ENCODE measurements at places on chromosomes 3 and 15.

DNA sequence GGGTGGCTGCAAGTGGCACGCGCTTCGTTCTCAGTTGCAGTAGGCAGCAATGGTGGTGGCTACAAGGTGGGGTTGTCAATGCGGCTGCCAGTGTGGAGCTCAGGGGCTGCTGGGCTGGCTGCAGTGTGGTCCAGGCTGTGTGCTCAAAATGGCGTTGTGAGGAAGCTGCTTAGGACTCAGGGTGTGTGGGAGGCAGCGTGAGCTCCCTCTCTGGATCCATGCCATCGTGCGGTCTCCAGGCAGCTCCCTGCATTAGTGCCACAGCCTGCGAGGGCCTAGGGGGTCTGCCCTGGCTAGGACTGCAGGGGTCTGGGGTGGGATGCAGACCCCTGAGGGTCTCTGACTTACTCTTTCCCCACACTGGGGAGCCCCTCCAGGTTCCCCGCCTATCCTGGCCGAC is 397.2 kb downstream of the OCA2 start:
- no peak for DNase-seq

DNA sequence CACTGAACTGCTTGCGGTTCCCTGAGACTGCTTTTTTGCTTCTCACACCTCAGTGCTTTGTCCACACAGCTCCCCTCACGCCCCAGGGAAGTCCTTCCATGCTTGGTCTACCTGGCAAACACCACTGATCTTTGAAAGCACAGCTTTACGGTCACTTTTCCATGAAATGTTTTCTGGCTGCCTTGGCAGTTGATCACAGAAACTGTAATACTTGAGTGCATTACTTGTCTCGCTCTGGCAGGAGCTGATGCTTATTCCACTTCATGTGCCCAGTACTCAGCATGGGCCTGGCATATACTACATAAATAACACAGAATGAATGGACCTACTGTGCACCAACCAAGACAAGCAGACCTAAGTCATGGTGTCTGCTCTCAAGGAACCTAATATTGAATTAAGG is 121.1 kb downstream of the MEX3B start:
- no peak for DNase-seq

- no peak for DNase-seq
These were observed 40.5 kb downstream of the PTPRG start for GRCh38 chr3:61601831-61602230.

GRCh38 chr3:158085931-158086330 is 20.3 kb downstream of the SHOX2 start:
- DNase-seq: no peak

- DNase-seq: no peak
These were observed 84.8 kb downstream of the SMAD3 start for GRCh38 chr15:67150023-67150860.

GRCh38 chr15:90982135-90982534 is 12.2 kb downstream of the PRC1 start:
- no peak for DNase-seq

DNA sequence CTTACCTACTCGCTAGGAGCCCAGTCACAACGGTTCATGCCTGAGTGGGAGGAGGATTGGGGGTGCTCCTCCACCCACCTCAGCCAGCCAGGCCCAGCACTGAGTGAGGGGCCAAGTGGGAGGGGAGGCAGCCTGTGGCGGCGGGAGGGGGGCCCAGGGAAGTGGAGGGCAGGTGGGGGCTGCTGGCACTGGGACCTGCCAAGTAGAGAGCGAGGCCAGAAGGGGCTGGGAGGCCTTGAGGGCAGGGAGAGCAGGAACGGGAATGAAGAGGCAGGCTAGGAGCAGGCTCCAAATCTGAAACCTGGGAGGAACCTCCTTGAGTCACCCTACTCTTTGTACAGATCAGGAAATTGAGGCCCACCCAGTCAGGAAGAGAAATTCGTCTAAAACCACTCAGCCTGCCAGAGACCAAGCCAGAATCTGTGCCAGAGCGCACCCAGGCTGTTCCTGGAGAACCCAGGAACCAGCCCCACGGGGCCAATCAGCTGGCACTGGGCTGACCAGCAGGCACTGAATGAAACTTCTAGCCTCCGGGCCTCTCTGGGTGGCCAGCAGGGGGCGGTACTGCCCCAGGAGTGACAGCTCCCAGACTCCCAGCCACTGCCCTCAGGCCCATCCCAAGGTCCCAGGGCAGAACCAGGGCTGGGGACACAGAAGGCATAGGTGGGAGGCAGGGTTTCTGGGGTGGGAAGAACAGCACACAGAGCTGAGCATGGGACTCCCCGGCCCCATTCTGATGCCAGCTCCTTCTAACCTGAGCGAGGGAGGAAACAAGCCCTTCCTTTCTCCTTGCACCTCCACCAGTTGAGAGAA is 14.8 kb upstream of the CYP11A1 start:
- DNase-seq: peak; percentile 95

GRCh38 chr3:74633021-74633420 is 18.6 kb upstream of the CNTN3 start:
- DNase-seq: no peak

GRCh38 chr3:24526640-24527212 is 32.1 kb upstream of the THRB start:
- DNase-seq: no peak

DNA sequence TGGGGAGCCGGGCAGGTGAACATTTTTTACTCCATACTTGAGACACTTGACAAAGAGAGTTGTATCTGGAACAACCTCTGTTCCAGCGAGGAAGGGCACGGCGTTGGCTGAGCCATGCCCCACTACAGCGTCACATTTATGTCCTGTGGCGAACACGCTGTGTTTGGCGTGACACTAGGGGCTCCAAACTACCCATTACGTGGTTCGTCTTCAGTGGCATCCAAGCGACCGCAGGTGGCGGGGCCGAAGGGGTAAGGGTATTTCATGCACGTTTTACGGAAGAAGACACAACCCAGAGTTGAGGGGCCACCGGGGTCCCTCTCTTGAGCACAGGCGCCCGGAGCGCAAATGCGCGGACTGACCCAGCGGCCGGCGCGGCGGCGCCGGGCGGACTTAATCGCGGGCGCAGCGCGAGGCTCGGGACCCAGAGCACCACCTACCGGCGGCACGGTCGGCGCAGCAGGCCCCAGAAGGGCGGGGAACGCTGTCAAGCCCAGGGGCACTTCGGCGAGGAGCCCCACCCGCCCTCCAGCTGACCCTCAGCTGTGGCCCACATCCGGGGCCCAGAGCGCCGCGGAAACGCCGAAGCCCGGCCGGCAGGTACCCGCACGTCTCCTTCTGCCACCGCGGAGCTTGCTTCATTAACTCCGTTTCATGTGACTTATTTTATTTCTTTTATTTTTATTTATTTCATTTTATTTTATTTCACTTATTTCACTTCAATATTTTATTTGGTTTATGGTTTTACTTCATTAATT is 36.4 kb upstream of the TRIM71 start:
- peak; percentile 46 for DNase-seq

- no peak for DNase-seq
These were observed 73.1 kb downstream of the RORA start for GRCh38 chr15:61155741-61156700.

DNA sequence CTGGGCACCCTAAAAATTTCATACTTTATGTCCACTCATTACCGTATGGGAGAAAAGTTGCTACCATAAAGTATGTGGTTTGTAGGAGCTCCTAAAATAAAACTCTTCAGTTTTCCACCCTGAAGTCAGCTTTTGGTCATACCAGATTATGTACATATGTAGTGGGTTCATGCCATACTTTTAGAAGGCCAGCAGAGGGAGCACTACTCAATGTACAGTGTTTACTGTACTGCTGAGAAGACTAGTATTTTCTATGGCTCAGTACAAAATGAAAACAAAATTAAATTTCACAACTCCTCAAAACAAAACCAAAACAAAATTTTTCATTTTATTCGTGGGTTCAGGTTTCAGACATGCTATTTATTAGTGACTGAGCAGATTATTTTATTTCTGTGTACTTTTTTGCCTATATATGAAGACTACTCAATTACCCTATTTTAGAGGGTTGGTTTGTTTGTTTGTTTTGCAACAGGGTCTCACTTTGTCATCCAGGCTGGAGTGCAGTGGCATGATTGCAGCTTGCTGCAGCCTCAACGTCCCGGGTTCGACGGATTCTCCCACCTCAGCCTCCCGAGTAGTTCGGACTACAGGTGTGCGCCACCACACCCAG is 24.3 kb downstream of the NXPE3 start:
- DNase-seq: peak; percentile 60

DNA sequence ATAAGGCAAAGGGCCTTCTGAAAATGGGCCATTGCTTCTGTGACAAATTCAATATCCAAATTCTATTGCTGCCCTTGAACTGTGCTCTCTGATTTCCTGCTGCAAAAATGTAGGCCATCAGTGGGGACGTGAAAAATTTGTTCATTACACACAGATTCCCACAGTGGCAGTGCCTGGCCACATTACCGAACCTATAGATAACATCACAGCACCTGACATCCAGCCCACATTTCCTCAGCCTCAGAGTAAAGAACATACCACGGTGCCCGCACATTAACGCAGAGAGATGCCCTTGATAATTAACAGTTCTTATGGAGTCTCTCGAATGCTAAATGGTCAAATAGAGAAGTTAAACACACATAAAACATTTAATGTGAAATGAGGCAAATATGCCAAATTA is 931.6 kb upstream of the CFAP20DC start:
- no peak for DNase-seq

DNA sequence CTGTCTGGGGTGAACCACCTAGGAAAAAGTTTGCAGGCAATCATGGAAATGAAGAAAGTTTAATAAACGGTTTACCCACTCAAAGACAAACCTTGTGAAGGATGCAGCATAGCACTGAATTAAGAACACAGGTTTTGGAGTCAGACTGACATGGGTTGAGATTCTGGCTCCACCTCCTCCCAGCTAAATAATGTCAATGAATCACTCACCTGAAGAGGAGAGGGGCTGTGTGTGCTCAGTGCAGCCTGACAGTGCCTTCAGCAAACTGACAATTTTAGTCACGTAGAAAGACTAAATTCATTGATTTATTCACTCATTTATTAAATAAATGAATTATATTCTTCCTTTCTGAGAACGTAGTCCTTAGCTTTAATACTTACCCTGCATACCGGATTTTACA is 18.9 kb downstream of the NR1I2 start:
- DNase-seq: no peak

DNA sequence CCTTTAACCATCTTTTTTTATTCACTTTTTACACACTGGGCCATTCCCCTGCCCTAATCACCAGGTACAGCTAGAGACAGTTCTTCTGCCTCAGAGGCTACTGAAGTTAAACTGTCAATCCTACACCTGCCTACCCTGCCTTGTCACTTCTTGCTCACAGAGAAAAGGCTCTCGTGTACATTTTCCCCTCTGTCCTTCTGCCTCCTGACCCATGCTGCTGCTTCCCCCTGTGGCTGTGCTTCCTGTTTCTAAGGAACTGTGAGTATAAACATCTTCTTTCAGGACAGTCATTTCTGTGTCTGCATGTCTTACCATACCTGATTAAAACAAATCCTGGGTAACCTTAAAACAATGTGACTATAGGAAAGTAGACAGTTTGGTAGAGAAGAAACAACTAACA is 236.4 kb upstream of the MRPL3 start:
- no peak for DNase-seq

- no peak for DNase-seq
These were observed 290.0 kb upstream of the CFAP20DC start for GRCh38 chr3:59339818-59340217.

GRCh38 chr3:141342386-141342785 is 25.9 kb upstream of the ZBTB38 start:
- DNase-seq: no peak

DNA sequence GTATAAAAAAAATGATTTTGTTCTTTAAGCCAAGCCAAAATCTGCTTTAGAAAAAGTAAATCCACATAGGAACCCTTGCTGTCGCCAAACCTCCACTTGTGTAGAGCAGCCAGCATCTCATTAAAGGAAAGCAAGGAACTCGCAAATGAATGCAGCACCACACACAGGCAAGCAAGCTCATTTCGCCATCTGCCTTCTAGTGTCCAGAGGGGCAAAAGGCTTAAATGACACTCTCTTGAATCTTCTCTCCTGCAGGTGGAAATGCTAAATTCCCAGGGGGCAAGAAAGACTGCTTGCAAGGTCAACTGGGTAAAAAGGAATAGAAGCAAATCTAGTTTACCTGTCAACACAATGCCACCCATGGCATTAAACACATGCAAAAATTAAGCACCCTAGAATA is 2.4 kb downstream of the MB21D2 start:
- DNase-seq: no peak

DNA sequence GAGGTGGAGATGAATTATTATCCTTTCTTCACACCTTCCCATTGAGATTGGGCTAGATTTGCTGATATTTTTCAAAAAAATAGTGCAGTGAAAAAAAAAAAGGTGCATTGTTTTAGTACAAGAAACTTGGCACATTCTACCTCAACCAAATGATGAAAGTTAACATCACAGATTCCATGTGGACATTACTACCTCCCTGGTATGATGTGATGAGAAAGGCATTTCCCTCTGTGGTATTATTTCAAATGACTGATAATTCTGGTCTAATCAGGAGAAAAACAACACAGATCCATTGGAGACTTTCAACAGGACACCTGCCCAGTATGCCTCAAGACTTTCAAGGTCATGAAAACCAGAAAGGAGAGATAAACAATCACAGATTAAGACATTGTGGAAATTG is 313.4 kb downstream of the BCHE start:
- no peak for DNase-seq

DNA sequence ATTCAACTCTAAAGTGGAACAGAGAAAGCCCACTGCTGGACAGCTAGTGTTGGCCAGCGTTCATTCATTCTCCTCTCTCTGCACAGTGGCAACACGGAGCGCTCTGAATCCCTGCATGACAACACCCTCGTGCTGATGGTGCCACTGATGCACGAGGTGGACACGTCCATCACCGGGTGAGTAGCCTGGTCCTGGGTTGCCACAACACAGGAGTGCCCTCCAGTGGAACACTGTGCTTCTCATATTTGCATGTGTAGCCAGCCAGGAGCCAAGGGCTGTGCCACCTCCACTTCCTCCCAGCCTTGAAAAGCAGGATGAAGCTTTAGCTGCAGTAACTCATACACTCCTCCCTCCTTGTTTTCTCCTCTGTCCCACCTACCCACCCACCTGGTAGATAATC is 120.0 kb upstream of the CTDSPL start:
- peak; percentile 58 for DNase-seq

DNA sequence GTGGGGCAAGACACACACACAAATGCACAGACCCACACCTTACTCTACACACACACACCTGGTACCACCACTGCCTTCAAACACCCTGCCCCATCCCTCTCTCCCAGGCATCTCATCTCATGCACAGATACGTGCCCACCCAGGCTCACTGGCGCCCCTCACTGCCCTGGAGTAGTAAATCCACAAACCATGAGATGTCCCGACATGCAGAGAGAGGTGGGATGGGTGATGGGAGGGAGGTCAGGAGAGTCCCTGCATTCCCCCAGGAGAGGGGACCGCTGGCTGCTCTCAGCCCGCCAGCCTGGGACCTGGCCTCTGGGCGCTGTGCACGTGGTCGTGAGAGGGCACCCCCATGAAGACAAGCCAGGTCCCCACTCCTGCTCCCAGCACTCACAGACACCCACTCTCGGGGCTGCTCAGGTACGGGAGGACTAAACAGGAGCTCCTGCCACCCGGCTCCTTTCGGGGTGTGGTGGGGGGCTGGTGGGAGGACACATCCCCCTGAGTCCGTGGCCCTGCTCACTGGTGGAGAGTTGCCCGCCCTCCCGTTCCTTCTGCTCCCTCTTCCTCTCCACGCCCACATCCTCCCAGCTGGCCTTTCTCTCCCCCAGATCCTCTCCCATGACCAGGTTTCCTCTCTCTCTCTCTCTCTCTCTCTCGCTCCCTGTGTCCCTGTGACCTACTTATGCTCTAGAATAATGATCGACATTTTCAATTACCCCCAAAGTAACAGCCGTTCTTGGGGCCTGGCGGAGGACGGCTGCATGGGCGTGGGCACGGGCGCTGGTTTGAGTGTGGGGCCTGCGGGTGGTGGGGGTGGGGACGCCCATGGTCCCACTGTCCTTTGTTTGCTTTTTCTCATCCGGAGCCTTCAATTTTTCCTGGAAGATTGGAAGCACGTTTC is 18.9 kb upstream of the CSPG4 start:
- no peak for DNase-seq

Measured in dorsolateral prefrontal cortex (tissue), 122 donors.